ENCODE measurements at places on chromosomes 2 and 18.

DNA sequence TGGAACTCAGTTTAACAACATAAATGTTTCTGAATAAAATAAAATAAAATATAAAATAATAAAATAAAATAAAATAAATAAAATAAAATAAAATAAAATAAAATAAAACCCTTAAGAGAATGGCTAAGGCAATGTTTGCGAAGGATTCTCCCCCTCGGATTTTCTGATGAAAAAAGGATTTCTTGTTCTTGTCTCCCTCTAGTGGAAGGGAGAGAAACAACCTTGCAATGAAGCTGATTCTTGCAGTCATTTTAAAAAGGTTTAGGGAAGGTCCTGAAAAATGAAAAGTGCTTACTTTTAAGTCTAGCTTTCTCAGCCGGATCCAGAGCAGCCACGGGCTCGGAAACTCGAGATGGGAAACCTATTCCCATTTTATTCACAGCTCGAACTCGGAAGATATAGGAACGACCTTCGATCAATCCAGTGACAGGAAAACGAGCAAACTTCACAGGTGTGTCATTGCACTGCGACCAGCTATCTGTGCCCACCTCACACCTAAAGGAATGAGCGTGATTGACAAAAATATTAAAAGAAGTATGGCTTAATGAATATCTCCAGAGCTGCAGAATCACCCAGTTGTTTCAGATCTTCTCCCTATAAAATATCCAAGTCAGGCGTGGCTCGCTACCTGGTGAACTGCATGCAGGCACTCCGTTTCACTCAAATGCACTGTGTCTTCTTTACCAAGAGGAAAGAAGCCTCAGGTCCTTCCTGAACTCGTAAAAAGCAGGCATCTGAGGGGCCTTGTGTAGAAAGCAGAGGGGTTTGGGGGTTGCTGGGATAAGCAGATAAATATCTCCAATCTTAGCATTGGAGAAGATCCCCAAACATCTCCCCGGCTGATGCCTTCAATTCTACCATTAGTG, 68.1 kb downstream of the MYOM1 start:
- no peak for DNase-seq

DNA sequence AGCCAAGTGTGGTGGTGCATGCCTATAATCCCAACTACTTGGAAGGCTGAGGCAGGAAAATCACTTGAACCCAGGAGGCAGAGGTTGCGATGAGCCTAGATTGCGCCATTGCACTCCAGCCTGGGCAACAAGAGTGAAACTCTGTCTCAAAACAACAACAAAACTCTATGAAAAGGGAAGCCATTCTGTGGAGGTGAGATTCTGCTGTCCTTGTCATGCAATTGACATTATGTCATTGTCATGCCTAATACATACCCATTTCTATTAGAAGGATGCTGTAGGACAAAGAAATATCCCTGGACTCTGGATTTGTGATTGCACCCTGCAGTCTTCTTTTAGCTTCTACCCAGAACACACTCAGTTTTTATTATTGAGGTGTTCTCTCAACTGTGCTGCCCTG, 8.6 kb downstream of the RASGRP3 start:
- no peak for DNase-seq

DNA sequence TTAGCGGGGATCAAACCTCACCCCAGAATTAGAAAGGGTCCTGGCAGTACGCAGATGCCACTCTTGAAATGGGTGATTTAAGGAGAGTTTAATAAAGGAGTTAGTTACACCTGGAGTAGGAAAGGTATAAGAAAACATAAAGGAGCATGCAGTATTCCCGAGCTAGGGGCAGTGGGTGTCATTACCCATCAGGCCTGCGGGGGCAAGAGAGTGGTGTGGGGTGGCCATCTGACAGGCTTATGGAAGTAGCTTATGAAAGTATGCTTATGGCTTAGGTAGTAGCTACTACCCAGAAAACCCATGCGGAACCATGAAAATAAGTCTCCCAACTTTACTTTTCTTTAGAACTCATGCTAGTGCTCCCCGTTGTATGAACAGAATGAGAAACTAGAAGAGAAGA, 568.9 kb upstream of the ACVR2A start:
- no peak for DNase-seq

- peak; percentile 8 for DNase-seq
Measured at GRCh38 chr18:12839526-12840196, 44.4 kb downstream of the PTPN2 start.

DNA sequence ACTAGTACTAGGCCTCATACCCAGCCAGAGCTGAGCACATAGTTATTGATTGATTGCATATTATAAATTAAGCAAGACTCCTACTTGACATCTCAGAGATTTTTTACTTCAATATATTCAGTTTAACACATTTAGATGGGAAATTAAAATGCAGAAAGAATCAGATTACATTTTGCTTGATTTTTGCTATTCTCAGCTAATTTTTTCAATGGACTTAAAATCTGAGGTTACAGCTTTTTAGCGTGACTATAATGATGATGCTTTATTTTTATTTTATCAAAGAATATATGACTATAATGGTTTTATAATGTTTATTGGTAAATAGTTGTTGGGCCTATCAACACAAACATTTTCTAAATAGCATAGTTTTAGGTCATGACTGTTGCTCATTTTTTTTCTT, 493.0 kb upstream of the CNTNAP5 start:
- DNase-seq = no peak

DNA sequence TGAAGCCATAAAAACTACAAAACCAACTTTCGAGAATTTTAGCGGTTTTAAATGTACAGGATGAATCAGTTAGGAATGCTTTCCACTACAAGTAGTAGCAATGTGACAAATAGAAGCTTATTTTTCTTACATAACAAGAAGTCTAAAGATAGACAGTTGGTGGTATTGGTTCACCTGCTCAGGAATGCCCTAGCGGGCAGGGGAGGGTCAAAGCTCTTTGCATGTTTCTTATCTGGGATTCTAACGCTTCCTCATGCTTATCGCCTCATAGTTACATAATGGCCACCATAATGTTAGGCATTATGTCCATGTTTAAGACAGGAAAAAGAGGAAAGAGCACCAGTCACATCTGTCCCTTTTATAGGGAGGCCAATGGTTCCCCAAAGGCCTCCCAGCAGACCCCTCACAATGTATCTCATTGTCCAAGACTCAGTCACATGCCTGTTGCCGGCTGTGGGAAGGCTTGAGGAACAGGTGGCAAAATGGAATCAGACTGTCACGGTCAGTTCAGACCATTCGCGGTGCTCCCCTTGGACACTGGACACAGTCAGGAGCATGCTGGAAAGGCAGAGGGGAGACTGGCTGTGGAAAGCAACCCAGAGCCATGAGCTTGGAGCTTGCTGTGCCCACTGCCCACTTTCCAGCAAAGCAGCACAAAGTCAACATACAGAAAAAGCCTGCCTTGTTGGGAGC, 69.4 kb upstream of the ODC1 start:
- no peak for DNase-seq

DNA sequence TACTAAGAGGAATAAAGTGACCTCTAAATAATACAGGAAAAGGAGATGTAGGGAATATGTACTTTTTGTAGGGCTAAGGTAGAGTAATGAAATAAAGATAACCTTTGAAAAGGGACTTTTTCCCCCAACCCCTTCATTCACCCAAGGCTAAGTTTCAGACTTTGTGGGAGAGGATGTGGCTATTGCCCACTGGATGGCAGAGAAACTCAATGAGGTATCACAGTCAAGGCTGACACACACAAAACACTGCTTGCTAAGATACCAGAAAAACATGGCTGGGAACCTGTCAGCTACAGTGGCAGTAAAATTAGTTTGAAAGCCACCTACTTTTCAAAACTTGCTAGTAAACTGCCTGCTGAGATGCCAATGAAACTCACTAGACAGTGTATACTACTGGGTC, 158.8 kb upstream of the WDSUB1 start:
- no peak for DNase-seq

DNA sequence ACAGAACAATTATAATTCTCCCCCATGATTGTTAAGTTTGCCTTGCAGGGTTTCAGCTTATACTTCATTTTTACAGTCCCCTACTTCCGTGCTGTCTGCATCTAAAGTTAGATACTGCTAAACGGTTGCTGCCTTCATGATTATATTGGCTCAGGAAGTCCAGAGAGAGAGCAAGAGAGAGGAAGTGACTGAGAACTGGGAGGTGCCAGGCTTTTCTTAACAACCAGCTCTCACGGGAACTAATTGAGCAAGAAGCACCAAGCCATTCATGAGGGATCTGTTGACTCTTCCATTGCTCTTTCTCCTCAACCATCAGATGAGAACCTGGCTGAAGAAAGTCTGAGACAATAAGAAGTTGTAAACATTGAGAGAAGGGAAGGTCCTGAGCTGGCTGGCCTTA, 125.5 kb upstream of the SIX2 start:
- no peak for DNase-seq

DNA sequence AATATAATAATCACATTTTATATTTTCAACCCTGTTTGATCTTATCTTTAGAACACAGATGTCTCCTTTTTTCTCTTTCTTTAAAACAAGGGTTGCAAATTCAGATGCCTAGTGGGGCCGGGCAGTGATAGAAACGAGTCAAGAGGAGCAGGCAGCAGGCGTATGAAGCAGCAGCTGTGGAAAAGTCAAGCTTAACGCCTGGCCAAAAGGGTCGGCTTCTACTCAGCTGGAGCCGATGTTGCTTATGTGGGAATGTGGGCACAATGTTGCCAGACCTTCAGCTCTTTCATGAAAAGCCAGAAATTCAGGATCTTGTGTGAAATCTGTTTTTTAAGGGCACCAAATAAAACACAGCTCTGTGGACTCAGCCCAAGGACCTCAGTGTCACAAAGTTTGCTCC, 642.7 kb downstream of the ARHGAP15 start:
- DNase-seq = no peak

- no peak for DNase-seq
Measured at GRCh38 chr18:30522288-30522929, 520.1 kb downstream of the DSC3 start.

DNA sequence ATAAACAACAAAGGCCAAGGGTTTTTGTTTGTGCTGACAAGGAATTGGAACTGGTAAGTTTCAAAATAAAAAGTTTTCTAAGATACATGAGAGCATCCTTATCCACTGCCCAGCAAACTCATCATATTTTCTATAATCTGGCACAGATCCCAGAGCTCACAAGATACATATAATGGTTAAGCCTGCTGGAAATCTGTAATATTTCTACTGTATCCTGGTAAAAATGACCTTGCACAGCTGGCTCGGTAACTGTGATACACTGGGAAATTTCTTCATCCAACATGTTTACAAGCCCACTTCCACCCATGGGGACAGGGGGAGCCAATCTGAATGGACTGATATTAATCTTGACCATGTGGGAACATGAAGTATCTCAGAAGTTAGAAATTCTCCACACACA, 425.4 kb upstream of the MMADHC start:
- DNase-seq = no peak

DNA sequence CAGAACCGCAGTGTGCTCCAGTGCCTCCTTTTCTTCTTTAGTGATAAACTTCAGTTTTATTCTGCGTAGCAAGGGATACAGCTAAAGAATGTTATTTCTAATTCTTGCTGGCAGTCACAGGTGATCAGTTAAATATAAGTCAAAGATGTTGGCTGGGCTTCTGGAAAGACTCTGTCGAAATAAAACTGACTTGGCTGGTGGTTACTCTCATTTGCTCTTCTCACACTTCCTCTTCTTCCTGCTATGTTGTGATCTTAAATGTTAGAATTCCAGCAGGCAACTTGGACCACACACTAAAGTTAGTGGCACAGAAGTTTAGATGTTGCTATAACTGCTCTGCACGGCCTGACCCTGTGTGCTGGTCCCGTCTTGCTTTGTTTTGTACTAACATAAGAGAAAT, 278.6 kb downstream of the CDH19 start:
- no peak for DNase-seq

DNA sequence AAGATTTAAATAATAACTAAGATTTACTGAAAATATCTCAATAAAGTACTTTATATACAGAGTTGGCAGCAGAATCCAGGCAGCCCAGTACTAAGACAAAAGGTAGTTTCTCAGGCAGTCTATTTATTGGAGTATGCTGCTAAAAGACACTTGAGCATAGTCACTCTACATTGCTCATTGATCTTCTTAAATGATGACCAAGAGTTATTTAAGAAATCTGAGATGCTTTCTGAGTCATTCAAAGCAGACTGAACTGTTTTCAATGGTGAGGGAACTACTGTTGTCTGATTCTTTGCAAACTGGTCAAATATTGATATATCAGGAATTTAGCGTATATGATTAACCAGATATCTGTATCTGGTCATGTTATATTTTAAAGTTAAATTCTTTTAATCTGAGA, 133.6 kb downstream of the PHLPP1 start:
- DNase-seq = no peak

- DNase-seq = peak; percentile 30
Measured at GRCh38 chr2:96427917-96428316, 77.2 kb downstream of the NEURL3 start.

DNA sequence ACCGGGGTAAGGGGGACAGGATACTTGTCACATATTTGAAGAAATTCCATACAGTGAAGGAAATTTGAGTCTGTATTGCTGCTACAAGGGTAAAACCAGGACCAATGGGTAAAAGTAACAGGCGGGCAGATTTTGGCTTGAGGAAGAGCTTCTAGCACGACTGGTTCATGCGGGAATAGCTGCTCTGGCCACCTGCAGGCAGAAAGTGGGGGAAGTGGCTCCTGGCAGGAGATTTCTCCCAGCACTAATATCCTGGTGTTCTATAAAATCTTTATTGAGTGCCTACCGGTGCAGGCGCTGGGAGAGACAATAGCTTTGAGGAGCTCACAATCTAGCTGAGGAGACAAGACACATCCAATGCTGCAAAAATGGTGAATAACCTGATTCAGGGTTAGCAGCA, 198.5 kb downstream of the LOXHD1 start:
- DNase-seq = no peak

GRCh38 chr18:26181343-26181826, 44.9 kb upstream of the TAF4B start:
- DNase-seq = no peak

- no peak for DNase-seq
Measured at GRCh38 chr2:74481961-74482800, 617 bp downstream of the CCDC142 start.

DNA sequence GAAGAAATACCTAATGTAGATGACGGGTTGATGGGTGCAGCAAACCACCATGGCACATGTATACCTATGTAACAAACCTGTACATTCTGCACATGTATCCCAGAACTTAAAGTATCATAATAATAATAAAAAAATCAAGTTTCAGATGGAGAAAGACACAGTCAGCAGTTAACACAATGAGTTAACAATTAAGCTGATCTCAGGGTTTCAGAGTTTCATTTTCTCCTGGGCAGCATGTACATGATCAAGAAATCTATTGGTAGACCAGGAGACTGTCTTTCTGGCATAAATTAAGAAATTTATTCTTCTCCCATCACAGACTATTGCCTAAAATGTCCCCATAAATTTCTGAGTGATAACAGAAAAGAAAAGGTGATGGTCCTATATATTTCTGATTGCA, 155.3 kb downstream of the RAD51AP2 start:
- DNase-seq = no peak

- DNase-seq = no peak
Measured at GRCh38 chr2:48592067-48592466, 25.6 kb upstream of the GTF2A1L start.

- no peak for DNase-seq
Measured at GRCh38 chr18:11851806-11852337, 659 bp downstream of the CHMP1B start.

GRCh38 chr18:41965634-41966255, 10.7 kb downstream of the PIK3C3 start:
- no peak for DNase-seq

Measured in fibroblast of skin of left biceps (primary cell).